NCI-H2081 treated with DMSO at 0.1 percent for 48 hours (cell line): ENCODE measurements at places on chromosomes 4 and X.

DNA sequence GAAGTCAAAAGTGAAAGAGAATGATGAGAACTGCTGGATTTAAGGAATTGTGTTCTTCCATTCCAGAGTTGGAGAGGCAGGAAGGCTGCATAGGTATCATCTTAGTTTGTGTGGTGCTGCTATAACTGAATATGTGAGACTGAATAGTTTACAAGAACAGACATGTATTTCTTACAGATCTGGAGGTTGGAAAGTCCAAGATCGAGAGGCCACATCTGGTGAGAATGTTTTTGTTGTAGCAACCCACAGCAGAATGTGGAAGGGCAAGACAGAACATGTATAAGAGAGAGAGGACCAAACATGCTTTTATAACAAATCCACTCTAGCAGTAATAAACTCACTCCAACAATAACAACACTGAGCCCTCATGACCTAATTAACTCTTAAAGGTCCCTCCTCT, 408.6 kb downstream of the FAM47B start:
- DNase-seq: no peak

DNA sequence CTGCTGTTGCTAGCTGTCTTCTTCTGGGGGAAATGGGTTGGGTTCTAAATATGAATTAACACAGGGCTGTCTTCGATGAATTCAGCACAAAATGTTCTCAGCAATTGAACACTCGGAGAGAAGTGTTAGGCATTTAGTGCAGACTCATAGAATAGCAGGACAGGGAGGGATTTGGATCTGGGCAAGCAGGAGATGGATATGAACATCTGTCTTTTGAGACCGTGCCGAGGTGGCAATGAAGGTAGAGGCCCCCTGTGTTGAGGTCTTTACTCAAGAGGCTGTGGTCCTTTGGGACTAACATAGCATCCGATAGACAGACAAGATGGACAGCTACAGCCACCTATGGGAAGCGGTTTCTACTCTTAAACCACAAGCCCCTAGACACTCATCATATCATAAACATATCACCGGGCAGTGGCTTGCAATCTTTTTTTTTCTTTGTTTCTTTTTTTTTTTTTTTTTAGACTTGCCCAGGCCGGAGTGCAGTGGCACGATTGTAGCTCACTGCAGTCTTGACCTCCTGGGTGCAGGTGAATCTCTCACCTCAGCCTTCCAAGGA, 6.7 kb downstream of the CD99 start:
- DNase-seq: no peak

GRCh38 chr4:80540785-80541469, 205.4 kb downstream of the CFAP299 start:
- DNase-seq: no peak

GRCh38 chrX:148070504-148070877, 89.4 kb downstream of the FMR1NB start:
- DNase-seq: no peak

- no peak for DNase-seq
Measured at GRCh38 chrX:40471965-40472648, 108.7 kb upstream of the ATP6AP2 start.

GRCh38 chr4:103429283-103429682, 231.1 kb upstream of the CENPE start:
- no peak for DNase-seq

GRCh38 chr4:2136726-2137125, 77.6 kb downstream of the NAT8L start:
- no peak for DNase-seq

GRCh38 chr4:140116442-140117104, 37.4 kb downstream of the MAML3 start:
- DNase-seq: no peak

- DNase-seq: no peak
Measured at GRCh38 chrX:68932611-68933010, 103.8 kb downstream of the EFNB1 start.

DNA sequence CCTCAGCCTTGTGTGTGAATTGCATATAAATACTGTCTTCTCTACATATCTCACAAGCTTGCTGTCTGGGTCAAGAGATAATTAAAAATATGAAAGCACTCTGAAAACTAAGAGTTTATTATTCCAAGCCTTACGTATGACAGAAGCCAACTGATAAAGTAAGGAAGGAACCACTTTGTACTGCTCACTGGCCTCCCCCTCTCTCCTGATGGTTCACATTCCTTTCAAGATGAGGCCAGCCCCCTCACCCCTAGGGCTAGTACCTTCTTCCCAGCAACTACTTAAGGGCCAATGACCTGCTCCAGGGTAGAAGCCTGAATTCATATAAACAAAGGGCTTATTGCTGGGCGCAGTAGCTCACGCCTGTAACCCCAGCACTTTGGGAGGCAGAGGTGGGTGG, 5.4 kb upstream of the SOWAHD start:
- no peak for DNase-seq

DNA sequence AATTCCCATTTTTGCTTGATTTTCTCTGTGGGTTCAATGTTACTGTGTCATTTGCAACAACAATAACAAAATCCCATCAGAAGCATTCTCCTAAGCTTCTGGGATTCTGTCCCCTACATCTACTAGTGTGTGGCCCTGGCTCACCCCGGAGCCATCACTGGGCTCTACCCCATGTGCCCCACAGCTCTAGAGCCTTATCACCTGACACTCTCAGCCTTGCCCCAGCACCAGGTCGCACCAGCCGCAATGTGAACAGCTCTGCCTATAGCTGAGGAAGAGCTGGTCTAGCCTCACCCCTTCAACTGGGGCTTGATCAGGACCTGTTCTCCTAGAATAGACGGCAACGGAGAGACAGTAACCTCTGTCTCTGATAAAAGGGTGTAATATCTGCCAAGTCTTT, 161.7 kb downstream of the SHROOM3 start:
- DNase-seq: no peak

GRCh38 chrX:48800574-48801279, 1.1 kb upstream of the HDAC6 start:
- no peak for DNase-seq

DNA sequence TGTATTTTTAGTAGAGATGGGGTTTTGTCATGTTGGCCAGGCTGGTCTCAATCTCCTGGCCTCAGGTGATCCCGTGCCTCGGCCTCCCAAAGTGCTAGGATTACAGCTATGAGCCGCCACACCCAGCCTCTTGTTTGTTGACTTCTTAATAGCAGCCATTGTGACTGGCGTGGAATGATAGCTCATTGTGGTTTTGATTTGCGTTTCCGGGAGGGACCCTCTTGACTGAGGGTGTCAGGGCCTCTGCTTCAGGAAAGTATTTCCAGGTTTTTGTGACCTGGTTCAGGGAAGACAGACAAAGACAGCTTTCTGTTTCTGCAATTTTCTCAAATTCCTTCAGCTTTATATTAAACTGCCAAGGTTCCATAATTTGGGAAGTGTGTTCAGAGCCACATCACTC, 15.1 kb downstream of the CSF2RA start:
- no peak for DNase-seq

DNA sequence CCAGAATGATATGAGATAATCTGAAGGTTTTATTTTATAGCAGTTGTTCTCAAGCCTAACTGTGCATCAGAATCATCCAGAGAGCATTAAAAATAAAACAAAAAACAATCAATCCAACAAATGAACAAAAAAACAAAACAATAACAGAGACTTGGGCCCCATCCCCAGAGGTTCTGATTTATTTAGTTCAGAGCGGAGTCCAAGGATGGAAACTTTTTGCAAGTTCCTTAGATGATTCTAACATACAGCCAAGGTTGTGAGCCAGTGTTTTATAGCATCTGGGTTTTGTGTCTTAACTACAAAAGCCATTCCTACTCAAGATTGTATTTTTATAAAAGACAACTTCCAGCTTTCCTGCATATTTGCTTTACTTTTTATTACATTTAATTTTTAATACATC, 59.4 kb upstream of the GRPR start:
- no peak for DNase-seq

DNA sequence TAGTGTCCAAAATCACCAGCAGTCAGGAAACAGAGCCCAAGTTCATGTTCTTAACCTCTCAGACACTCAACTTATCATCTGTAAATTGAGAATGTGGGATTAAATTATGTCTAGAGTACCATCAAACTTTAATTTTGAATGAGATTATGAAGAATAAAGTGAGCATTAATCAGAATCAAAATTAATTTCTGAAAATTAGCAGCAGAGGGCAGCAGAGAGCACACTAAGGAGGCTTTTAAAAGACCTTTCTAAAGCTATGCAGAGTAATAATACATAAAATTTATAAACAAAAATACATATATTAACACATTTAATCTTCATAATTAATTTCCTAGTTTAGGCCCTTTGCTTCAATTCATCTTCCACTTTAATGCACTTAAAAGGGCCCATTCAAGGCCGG, 7.1 kb downstream of the TASL start:
- no peak for DNase-seq

GRCh38 chr4:141352909-141353525, 132.3 kb downstream of the ZNF330 start:
- no peak for DNase-seq

DNA sequence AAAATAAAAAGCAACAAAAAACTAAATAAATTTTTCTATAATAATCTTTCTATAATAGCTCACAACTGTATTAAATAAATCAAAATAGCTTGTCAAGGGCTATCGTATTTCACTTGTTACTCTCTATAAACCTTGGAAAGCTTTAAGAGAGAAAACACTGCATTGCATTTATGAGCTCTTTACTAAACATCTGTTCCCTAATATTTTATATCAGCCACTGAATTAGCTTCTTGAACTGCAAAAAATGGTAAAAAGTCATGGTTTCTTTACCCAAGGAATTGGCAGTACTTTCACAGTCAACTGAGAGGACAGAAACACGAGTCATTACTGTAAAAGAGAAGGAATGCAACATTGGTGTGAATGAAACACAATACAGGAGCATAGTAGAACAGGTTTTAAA, 671.2 kb downstream of the PCDH18 start:
- DNase-seq: no peak

GRCh38 chr4:20512033-20512792, 188.0 kb upstream of the PACRGL start:
- DNase-seq: peak; percentile 82

DNA sequence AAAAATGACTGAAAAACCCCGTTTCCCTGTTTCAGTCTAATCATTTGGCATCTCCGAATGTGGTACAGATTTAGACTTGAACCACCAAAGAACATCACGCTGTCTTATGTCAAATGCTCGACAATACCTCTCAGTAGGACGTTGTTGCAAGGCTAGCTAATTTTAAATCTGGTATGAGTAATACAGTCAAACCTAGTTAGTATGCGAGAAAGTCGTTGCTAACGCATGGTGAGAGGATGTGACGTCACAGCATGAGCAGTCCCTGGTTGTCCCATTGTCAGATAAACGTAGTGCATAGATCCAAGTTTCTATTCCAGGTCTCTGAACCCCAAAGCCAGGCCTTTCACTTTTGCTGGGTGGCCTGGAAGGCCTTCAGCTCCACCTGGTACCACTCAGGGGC, 44.7 kb downstream of the SETD7 start:
- DNase-seq: no peak

- DNase-seq: no peak
Measured at GRCh38 chrX:38220415-38221390, at the start of gene SRPX. SRPX (minus strand) TSS chrX:38220871; CDS start chrX:38220792, 79 bp downstream.

GRCh38 chrX:50107470-50107869, 93.3 kb downstream of the AKAP4 start:
- no peak for DNase-seq

- DNase-seq: peak; percentile 77
Measured at GRCh38 chr4:56410247-56411062, 23.2 kb upstream of the AASDH start.

DNA sequence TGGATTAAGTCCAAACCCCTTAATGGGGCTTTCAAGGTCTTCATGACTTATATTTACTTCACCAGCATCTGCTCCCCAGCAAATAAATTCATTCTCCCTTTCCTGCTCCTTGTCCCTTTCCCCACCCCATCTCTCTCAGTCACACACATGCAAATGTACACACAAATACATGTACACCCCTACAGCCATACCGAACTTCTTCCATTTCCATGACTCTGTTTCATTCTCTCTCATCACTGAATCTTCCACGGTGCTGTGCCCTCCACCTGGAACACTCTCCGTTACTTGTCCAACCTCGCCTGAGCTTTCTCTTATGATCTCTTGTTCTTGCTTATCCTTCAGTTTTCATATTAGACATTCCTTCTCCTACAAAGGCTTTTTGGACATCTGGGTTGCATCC, 22.0 kb upstream of the RPA4 start:
- DNase-seq: no peak

DNA sequence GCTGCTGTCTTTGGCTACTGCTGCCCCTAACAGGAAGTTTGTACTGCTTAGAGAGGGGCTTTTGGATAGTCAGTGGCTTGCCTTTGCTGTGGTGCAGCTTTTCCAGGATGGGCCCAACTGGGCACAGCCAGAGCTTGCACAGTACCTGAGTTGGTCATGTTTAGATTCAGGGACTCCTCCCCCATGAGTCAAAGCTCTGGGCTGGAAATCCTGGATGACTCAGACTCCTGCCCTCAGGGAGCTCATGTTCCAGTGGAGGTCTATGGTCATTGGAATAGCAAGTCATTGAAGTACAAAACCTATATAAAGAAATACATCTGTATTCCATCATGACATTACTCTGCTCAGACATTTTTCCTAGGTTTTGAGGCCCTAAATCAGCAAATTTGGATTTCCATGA, 66.7 kb upstream of the PJA1 start:
- DNase-seq: no peak

DNA sequence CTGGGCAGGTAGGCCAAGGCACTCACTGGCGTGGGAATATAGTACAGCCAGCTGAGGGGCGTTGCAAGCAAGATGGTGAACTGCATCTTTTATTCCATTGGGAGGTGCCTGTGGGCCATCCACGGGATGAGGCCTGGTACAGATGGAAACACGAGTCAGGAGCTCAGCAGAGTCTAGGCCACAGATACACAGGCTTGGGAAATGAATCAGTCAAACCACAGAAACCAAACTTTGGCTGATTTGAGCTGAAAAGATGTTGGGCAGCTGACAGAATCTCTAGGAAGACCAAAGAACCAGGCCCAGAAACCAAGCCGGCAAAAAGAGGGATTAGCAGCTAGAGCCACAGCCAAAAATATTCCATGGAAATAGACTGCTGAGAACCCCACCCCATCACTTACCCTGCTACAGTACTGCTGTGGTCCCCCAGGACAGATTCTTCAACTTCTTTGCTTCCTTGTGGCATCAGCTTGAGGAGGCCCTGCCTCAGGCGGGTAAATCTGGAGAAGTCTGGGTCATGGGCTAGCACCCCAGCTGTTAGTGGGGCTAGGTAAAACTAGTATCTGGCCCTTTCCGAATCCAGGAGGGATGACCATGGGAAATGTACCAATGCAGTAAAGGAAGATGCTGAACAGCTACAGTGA, 75.4 kb downstream of the TMEM131L start:
- no peak for DNase-seq
